ENCODE measurements at places on chromosomes 4 and X. TPM values are rescaled to one million over a fixed set of nuclear protein-coding genes. Genes with fewer than 3 reads are reported as not detected.

The TIGD4 gene
- total RNA-seq = 0.14 TPM

The CHRDL1 gene
- 0.14 TPM for total RNA-seq

The RNF212 gene
- 0.28 TPM for total RNA-seq

The TGIF2LX gene
- total RNA-seq = not detected

The PGRMC1 gene
- total RNA-seq = 133 TPM

The CYTL1 gene
- total RNA-seq = 3.1 TPM

The ETDA gene
- not detected for total RNA-seq

The ARAP2 gene
- 1.3 TPM for total RNA-seq

The DLG3 gene
- total RNA-seq = 16.7 TPM

The CDKN2AIP gene
- total RNA-seq = 13.6 TPM

The F8 gene
- total RNA-seq = 5.6 TPM

The HHIP gene
- total RNA-seq = 0.43 TPM

The BEX3 gene
- 462 TPM for total RNA-seq

The CCDC120 gene
- 0.09 TPM for total RNA-seq

The SLC9B1 gene
- 0.83 TPM for total RNA-seq

The TASL gene
- not detected for total RNA-seq

The AFM gene
- total RNA-seq = not detected

The PCDH10 gene
- total RNA-seq = 1.8 TPM

The BTK gene
- not detected for total RNA-seq

The DIAPH2 gene
- 11.6 TPM for total RNA-seq

The TCEAL6 gene
- not detected for total RNA-seq

The RPS6KA3 gene
- 36.7 TPM for total RNA-seq

The FSTL5 gene
- total RNA-seq = not detected

The EFNB1 gene
- 13.9 TPM for total RNA-seq

The MAP3K15 gene
- 0.09 TPM for total RNA-seq

The OTC gene
- not detected for total RNA-seq

The RPA4 gene
- total RNA-seq = 0.71 TPM

The ADAM29 gene
- total RNA-seq = under 0.01 TPM

The PRSS12 gene
- 34.1 TPM for total RNA-seq

The PCDH18 gene
- 100 TPM for total RNA-seq

The CLNK gene
- not detected for total RNA-seq

The SLITRK2 gene
- not detected for total RNA-seq

The PABPC5 gene
- 1.1 TPM for total RNA-seq

The VCX3A gene
- total RNA-seq = not detected

The CXCL6 gene
- total RNA-seq = 66.7 TPM

The FRG2 gene
- not detected for total RNA-seq

The SPANXC gene
- not detected for total RNA-seq

The CXCL3 gene
- total RNA-seq = 18.5 TPM

The SLC34A2 gene
- total RNA-seq = not detected

The DGAT2L6 gene
- total RNA-seq = not detected

The RAB33A gene
- 2.4 TPM for total RNA-seq

The WAS gene
- total RNA-seq = not detected

The PLS3 gene
- total RNA-seq = 249 TPM

The MORC4 gene
- total RNA-seq = 48.5 TPM

The MAGEB17 gene
- total RNA-seq = not detected

The SSX3 gene
- not detected for total RNA-seq

The BEX2 gene
- 1.3 TPM for total RNA-seq

The PAQR3 gene
- total RNA-seq = 13.8 TPM

The SCML2 gene
- 0.71 TPM for total RNA-seq

The HTN1 gene
- not detected for total RNA-seq

The DMD gene
- total RNA-seq = 3.4 TPM

The CPLX1 gene
- total RNA-seq = not detected

The PCDH11X gene
- not detected for total RNA-seq

The PDZD4 gene
- total RNA-seq = 0.14 TPM

The NRK gene
- 2.1 TPM for total RNA-seq
